ENCODE measurements at places on chromosomes 3 and 15.

DNA sequence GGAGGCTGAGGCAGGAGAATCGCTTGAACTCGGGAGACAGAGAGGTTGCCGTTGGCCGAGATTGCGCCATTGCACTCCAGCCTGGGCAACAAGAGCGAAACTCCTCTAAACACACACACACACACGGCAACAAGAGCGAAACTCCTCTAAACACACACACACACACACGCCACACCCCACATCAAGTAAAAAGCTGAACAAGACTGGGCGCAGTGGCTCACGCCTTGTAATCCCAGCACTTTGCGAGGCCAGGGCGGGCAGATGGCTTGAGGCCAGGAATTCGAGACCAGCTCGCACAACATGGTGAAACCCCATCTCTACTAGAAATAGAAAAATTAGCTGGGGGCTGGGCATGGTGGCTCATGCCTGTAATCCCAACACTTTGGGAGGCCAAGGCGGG lies 49.0 kb downstream of the HOMER2 start:
- DNase-seq: no peak

DNA sequence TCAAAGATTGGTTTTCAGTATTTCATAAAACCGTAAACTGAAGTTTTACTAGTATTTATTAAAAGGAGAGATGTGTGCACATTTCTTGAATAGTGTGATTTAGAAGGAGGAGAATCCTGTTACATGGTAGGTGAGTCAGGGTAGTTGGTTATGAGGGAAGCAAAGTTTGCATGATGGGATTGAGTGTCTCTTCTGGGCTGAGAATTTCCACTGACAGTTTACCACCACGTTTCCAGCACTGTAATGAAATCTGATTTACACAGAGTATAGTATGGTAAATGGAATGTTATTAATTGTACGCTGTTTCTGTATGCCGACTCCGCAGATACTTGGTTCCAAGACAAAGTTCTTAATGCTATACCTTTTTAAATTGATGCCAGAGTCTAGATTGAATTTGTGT lies 1.6 kb downstream of the NECTIN3 start:
- no peak for DNase-seq

GRCh38 chr3:89572261-89572660 lies 464.8 kb downstream of the EPHA3 start:
- no peak for DNase-seq

GRCh38 chr15:31255176-31255510 lies 71.5 kb upstream of the KLF13 start:
- DNase-seq: peak; percentile 47

DNA sequence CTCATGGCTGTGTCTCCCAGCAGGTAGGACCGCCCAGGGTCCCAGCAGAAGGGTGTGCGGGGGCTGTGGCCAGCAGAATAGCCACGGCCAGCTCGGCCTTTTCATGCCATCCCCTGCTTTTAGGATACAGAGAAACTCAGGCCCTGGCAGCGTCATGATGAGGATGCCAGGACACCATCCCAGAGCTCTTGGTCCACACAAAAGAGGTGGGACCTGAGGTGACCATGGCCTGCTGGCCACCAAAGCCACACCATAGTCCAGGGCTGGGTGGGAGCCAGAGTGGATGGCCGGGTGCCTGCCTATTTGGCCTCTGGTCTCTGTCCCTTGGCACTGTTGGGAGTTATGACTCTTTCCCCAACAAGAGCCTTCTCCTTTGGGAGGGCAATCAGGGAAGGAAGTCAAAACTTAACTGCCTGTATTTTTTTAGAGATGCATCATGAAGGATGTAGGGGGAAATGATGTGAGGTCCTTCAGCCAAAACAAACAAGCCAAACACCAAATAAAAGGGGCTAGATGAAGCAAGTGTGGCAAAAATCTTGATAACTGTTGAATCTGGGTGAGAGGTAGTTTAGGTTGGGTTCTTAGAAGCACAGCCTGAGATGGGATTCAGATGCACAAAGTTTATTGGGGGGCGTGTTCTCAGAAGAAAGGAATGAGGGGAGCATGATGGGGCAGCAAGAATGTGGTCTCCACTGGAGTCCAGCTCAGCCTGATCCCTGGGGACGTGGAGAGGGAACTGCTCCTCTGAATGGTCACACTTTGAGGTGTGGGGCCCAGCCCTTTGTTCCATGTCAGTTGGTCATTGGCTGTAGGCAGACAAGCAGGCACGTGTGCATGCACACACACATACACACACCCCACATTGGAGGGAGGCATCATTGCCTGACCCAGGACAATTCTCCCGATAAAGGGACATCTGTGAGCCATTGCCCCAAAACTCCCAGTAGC lies 33.2 kb downstream of the SMAD6 start:
- no peak for DNase-seq

DNA sequence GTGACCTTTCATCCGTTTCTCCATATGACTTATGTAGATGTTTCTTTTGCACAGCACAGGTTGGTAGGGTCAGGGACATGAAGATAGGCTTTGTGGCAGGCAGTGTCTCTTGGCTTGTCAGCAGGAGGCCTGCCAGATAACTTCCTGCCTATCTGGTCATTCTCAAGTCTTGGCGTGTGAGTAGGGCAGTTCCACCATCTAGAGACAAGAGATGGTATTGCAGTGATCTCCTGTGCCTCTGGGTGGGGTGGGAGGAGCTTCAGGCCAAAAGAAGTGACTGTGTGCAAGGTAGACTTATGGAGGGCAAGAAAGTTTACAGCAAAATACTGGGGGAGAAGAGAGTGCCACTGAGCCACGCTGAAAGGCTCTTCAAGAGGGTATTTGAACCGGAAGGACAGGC lies 11.0 kb downstream of the TEX264 start:
- DNase-seq: no peak

- DNase-seq: no peak
These were observed 57.7 kb downstream of the IL16 start for GRCh38 chr15:81254277-81254915.

GRCh38 chr3:157805538-157805937 lies 300.7 kb downstream of the SHOX2 start:
- DNase-seq: no peak

DNA sequence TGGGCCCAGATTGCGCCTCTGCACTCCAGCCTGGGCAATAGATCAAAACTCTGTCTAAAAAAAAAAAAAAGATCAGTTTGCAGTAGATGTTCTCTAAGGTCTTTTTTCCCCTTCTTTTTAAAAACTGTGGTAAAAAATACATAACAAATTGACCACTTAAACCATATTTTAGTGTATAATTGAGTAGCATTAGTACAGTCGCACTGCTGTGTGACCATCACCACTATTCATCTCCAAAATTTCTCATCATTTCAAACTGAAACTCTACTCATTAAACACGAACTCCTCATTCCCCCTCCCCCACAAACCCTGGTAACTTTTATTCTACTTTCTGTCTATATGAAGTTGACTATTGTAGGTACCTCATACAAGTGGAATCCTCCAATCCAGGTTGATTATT lies 160.3 kb downstream of the PEX5L start:
- no peak for DNase-seq

DNA sequence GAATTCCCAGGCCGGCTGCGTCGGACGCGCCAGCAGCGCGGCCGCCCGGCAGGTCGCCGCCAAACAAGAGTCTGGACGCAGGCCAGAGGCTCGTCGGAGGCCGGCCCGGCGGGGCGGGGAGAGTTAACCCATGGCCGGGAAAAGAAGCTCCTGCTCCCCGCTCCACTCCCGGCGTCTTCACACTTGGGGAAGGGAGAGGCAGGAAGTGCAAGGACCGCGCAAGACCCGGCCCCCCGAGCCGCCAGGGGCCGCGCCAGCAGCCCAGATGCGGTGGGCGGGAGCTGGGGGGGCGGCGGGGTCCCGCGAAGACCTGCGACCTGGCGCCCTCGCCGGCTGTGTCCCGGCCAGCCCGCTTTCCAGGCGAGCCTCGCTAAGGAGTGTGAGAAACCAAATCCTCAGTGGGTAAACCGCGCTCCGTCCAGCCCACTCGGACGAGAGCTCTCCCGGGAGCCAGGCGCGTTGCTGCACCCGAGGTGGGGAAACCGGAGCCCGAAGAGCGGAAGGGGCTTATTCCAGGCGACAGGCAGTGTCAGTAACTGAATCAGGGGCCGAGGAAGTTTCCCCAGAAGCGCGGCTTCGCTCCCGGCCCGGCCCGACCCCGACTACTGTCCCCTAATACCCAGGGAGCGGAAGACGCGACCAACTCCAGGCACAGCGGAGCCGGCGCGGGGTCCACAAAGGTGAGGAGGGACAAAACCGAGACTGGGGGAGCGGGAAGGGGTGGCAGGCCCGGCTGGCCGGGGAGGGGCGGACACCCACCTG lies 721 bp downstream of the ADAMTS7 start:
- DNase-seq: peak; percentile 80

- no peak for DNase-seq
These were observed 590.0 kb downstream of the EPHA3 start for GRCh38 chr3:89697321-89697916.

DNA sequence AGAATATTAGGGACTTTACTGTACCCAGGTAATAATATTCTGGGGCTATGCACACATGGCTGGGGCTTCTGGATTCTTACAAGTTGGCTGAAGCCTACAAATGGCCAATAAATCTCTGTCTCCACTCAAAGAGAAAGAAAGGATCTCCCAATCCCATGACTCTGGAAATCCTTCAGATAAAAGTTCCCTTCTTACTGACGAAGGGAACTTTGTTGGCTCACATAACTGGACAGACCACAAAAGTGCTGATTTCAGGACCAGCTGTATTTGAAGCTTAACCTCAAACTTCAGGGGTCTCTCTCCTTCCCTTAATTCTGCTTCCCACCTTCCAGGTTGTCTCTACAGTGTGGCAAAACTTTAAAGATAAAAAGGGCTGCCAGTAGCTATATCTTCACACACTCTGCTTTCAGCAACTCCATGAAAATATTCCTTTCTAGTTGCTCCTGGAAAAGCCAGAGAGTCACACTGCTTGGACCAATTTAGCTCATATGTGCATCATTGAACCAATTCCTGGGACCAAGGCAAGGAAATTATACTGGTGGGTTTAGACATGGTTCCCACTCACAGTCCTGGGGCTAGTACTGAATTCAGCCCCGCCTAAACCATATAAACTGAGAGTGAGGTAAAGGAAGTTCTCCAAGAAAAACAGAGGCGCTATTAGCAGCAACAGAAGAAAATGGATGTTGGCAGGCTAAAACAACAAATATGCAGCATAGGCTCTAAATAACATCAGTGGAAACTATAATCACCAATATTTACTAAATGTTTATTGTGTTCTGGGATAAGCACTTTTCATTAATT lies 290.0 kb upstream of the GADL1 start:
- no peak for DNase-seq

DNA sequence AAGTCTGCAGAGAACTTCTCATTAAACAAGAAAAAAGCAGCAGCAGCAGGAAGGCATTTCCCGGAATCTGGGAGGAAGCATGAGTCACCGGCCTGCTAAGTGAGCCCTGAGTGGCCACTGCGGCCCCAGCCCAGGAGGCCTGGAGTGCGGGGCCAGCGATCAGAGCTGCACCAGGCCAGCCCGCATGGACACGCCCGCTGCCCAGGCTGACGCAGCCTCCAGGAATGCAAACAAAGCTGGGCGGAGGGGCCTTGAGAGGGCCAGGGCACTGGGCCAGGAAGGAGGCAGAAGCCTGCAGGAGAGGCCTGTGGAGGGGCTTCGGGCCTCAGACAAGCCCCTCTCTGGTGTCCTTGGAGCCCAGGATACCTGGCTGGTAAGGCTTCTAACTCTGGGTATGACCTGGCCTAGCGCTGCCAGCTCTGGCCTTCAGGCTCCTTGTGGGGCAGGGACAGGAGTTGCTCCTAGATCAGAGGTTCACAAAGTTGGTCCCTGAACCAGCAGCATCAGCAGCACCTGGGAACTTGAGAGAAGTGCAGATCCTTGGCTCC lies 101.2 kb downstream of the SMAD6 start:
- DNase-seq: peak; percentile 86

GRCh38 chr3:157100608-157101396 lies 59.1 kb downstream of the CCNL1 start:
- DNase-seq: no peak

- no peak for DNase-seq
These were observed 668.8 kb upstream of the ADAMTS9 start for GRCh38 chr3:65356331-65357248.

- DNase-seq: no peak
These were observed 22.3 kb downstream of the TM6SF1 start for GRCh38 chr15:83129791-83130190.

DNA sequence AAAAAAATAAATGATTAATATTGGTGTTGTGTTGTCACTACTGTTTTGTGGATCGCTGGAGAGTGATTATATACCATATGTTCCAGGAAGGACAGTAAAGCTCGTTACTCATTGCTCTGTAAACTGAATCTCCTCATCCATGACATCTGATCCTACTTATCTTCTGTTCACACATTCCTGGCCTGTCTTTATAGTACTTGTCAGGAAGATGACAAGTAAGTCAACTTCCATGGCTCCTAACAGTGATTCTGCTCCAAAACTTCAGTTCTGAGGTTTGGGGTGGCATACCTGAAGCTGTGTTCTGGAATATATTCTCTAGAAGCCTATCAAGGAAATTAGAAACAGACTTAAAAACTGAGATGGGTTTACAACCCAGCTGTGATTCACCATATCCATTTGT lies 288.9 kb downstream of the ZBBX start:
- no peak for DNase-seq

DNA sequence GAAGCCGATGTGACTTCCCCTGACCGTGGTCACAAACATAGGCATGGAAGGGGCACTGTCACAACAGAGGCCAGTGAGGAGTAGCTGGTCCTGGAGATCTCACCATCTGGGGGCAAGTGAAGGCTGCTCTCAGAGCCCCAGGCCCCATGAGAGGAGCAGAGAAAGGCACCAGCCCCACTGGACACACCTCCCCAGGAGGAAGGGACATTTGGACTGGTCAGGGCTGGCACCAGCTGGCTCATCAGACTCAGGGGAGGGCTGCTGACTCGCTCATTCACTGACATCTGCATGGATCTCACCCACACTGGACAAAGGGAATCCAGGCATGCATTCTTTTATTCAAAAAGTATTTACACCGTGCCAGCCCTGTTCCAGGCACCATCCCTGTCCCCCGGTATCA lies 26.8 kb downstream of the ESYT3 start:
- no peak for DNase-seq

DNA sequence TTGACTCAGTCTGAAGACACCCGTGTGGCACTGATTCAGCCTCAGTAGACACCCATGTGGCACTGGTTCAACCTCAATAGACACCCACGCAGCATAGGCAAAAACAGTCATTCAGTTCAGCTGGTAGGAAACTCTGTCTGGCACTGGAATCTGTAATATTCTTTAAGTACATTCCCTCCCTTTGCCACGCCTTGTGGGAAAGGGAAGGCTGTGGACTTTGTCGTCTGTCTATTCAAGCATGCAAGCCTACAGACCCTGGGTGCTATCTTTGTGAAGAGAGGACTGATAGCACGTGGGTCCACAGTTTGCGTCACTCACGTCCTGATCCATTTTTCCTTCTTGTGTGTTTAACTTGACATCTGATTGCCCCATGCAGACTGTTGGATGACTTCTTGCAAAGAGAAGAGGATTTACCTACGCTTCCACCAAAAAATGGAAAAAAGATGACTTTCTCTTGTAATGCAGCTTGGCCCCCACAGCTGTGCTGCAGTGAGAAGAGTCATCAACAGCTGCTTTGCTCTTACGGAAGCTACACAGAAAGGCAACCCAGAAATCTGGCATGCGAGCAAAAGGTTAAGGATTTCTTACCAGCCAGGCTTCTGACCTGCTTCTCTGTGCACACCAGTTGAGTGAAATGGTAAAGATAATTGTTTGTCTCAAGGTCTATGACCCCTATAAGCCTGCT lies 278.1 kb downstream of the ULK4 start:
- no peak for DNase-seq

- no peak for DNase-seq
These were observed 38.5 kb downstream of the MYO5C start for GRCh38 chr15:52256930-52257733.

Measured in sciatic nerve (tissue), 2 donors.